Neural crest cell (in vitro differentiated cells): ENCODE measurements at places on chromosomes 1 and 21.

GRCh38 chr1:226131639-226132038 lies 54.9 kb downstream of the ACBD3 start:
- DNase-seq = no peak

DNA sequence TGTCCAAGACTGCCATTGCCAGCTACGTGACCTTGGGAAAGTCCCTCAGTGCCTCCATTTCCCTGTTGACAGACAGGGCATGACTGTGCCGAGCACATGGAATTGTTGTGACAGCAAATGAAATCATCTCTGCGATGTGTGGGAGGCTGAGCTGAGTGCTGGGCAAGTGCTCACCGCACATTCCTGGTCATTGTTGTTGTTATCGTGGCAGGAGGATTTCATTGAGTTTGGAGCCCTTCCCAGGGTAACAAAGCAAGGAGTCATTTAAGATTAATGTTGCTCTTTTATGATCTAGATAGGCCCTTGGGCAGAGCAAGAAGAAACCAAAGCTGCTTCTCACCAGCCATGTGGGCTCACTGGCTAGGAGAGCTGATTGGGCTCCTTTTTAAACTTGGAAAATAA lies 39.6 kb upstream of the ITPKB start:
- DNase-seq = no peak

- no peak for DNase-seq
Measured at GRCh38 chr21:37568916-37569315, 202.3 kb downstream of the DYRK1A start.

DNA sequence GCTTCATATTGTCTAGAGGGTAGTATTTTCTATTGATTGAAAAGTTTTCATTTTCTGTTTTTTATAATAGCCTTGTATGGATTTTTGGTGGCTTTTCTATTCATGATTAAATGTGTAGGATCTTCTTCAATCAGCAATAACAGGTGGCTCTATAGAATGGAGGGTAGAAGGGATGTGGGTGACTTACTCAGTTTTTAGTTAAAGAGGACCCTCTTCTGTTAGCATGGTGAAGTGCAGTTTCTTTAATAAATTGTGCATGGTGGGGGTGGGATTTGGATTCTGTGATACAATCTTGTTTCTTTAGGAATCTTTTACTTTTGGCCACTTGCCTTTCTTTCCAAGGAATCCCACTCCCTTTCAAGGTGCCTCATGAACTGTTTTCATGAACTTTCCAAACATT lies 64.7 kb downstream of the SLC35A3 start:
- DNase-seq = no peak

GRCh38 chr1:33608825-33609400 lies 136.5 kb downstream of the ZSCAN20 start:
- DNase-seq = no peak

DNA sequence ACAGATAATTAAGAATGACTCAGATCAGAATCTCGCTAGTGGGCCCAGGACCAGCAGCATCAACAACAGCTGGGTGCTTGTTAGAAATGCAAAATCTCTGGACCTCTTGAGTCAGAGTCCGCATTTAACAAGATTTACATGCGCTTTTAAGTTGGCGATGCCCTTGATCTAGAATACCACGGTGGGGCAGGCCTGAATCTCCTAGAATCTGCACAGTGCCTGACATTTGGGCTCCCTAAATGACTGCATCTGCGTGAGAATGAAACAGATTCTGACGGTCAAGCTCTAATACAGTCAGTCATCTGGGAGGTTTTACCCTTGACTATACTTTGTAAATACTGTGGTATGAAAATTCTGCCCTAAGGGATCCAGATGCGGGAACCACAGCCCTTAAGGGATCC lies 17.2 kb upstream of the RAB29 start:
- DNase-seq = no peak

GRCh38 chr21:33682992-33683627 lies 40.8 kb downstream of the ITSN1 start:
- DNase-seq = no peak

GRCh38 chr1:209490013-209490412 lies 93.5 kb upstream of the CAMK1G start:
- no peak for DNase-seq

GRCh38 chr1:186772228-186772627 lies 56.5 kb upstream of the PLA2G4A start:
- DNase-seq = no peak

DNA sequence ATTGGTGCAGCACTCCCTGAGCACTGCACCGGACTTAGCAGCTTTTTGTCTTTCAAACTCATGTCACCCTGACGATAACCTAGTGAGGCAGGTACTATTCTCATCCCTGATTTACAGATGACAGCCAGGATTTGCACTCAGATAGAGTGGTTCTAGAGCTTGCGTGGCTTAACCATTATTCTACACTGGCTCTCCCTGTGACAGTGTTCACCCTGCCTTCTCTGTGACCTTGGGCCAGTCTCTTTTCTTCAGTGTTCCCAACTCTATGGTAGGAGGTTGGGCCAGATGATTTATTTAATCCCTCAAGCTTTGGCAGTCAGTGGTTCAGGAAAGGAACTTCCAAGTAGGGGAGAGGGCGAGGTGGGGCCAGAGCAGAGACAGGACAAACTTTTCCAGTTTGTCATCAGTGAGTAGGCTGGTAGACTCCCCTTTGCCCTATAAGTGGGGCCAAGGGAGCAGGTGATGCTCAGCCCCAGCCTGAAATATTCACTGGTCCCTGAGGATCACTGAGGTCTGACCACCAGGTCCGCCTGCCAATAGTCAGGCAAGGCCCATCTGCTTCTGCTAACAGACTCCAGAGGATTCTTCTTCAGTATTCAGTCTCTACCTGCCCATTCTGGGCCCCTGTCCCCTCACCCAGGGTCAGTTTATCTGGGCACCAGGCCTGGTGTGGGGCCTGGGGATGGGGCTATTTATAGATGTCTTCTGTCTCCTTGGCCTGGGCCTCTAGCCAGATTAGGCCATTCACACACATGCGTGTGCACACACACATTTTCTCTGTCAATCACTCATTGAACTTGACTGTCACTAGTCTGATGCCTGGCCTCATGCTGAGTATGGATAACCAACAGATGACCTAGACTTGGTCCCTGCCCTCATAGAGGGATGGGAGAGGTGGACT lies 8.8 kb upstream of the FABP3 start:
- DNase-seq = no peak

- DNase-seq = no peak
Measured at GRCh38 chr1:185062710-185063370, 17.5 kb downstream of the RNF2 start.

- DNase-seq = peak; percentile 45
Measured at GRCh38 chr1:99481391-99481996, 164.4 kb upstream of the PALMD start.

- DNase-seq = no peak
Measured at GRCh38 chr21:15437883-15438282, 291.9 kb upstream of the USP25 start.

- no peak for DNase-seq
Measured at GRCh38 chr1:156160000-156160742, 6.8 kb downstream of the SEMA4A start.

DNA sequence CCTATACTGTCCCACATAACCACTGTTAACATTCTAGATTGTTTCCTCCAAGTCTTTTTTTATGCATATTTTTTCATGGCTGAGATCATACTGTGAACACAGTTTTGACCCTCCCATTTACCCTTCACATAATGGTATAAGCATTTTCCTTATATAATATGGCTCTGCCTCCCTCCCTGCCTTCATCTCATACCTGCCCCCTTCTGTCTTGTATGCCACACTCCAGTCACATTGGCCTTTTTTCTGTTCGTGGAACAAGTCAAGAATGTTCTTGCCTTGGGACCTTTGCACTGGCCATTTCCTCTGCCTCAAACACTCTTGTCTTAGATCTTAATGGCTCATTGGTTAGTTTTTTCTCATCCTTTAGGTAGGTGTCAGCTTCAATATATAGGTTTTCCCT lies 24.3 kb upstream of the ELAVL4 start:
- no peak for DNase-seq

DNA sequence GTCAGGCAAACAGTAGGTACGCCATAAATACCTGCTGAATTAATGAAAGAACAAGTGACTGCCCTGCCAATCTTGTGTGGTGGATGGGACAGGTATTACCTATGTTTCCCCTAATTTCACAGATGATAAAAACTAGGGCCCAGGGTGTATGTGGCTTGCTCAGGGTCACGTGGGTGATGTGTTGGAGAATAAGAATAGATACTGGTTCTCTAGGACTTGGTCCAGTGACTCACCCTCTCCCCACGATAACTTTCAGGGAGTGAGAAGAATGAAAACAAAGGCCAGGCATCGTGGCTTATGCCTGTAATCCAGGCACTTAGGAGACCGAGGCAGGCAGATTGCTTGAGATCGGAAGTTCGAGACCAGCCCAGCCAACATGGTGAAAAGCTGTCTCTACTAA lies 26.7 kb downstream of the SLC26A9 start:
- no peak for DNase-seq

DNA sequence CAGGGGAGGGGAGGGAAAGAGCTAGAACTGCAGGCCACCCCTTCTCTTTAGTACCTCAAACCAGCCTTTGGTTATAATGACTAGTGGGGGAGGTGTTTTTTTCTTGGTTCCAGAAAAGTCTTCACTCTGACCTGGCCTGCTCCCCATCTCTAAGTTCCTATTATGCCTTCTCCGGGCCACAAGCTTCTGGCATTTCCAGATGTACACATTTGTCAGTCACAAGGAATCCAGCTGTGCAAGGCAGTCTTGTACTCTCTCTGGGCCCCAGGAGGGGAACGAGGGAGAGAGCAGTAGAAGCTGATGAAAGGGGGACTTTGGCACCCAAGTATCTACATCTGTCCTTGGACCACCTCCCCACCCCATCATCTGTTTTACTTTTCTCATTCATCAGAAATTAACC lies 2.7 kb upstream of the FALEC start:
- no peak for DNase-seq

DNA sequence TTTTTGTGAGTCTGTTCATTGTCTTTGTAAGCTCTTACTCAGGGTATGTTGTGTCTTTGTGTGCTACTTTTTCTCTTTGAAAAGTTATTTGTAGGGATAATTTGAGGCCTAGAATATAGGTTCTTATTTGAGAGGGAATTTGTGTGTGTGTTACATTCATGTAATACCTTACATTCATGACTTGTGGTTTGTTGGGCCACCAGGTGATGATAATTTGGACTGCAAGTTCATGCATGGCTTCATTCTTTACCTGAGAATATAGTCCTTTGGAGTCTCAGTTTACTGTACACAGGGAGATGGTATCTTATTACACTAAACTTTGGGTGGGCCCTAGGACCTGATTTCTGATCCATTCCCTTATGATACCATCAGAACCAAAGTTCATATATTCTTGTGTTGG lies 51.8 kb upstream of the FASLG start:
- DNase-seq = no peak

DNA sequence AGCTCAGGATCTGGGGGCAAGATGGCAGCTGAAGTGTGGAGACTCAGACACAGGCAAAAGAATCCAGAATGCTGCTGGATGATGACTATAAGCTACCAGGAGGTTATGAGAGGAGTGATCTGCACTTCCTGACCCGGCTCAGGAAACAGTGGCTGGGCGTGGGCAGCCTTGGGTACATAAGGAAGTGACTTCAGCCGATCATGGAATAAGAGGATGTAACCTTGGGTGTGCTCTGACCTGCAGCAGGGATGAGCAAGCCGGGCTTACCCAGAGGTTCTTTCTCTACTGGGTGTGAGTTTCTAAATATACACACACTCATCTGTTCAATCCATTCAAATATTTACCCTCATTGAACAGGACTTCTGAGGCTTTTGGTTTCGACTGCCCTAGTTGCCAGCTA lies 62.7 kb downstream of the CD34 start:
- no peak for DNase-seq

DNA sequence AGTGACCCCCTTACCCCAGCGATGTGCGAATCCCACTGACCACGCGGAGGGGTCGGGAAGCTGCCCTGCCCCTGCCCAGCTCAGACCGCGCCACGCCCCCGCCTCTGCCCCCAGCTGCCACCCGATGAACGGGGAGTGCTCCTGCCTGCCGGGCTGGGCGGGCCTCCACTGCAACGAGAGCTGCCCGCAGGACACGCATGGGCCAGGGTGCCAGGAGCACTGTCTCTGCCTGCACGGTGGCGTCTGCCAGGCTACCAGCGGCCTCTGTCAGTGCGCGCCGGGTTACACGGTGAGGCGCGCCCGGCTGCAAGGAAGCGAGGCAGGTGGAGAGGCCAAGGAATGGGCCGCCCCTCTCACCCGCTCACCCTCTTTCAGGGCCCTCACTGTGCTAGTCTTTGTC lies 11.9 kb upstream of the LRRC71 start:
- no peak for DNase-seq

DNA sequence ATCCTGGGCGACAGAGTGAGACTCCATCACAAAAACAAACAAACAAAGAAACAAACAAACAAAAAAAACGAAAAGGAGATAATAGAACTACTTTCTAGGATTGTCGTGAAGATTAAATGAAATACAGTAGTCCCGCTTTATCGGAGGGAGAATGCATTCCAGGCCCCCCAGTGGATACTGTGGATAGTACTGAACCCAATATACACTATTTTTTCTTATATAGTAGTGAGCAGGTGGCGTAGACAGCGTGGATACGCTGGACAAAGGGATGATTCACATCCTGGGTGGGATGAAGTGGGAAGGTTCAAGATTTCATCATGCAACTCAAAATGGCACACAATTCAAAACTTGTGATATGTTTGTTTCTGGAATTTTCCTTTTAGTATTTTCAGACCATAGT lies 8.0 kb downstream of the SLC35F3 start:
- no peak for DNase-seq

GRCh38 chr21:44697811-44698734 lies 1.1 kb downstream of the KRTAP10-12 start:
- no peak for DNase-seq

DNA sequence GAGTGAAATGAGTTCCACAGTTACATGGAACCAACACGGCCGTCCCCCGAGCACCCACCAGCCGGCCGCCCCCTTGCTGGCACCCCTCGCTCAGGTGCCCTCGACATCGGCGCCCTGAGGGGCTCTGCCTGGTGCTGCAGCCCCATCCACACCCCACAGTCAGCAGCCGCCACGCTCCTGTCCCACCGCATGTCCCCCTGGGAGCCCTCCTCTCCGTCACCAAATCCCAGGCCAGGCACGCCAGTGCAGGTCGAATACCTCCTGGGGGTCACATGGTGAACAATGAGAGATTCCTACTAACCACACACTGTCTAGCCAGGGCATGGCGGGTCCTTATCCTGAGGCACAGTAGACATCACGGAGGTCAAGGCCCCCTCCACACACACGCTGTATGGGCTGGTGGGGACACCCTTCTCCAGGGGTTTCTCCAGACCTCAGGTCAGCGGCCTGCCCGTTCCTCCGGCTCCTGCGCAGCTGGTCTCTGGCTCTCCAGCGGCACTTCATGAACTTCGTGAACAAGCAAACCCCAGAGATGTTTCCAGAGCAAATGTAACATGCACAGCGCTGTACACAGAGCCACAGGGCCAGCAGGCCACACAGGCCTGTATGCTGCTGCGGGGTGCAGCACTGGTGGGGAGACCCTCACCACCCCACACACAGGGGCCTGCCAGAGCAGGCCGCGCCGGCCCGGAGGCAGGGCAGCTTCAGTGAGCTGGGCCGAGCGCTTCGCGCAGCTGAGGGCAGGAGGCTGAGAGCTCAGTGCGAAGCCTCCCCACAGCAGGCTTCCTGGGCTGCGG lies 21.8 kb downstream of the POFUT2 start:
- no peak for DNase-seq
